NCI-H526 (cell line): ENCODE measurements at places on chromosomes 5 and 9.
A peak's percentile ranks its signal among the peaks of the same experiment; 100 is the strongest.

- DNase-seq = peak; percentile 68
Observed at GRCh38 chr5:116137544-116138378, 52.9 kb downstream of the COMMD10 start.

DNA sequence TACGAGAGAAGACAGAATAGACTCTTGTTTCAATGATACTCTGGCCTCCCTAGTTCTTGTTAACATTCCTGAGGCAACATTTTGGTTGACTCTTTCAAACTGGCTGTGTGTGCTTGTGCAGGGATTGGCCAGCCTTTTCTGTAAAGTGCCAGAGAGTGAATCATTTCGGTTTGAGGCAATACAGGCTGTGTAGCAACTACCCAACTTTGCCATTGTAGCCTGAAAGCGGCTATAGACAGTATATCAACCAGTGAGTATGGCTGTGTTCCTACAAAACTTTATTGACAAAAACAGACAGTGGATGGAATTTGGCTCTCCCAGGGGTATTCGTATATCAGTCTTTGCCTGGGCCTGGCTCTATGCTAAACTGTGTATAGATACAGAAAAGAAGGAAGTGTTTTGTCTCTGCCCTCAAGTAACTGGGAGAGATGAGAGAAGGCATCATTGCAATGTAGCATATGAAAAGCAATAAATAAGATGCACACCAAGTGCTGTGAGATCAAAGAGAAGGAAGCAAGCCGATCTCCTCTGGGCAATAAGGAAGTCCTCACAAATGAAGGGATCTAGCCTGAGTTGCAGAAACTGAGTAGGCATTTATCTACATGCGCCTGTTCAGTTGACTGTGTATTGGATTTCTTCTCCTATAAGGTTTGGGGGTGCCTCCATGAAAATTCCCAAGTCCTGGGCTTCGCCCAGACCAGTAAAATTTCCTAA is 568.0 kb upstream of the KLF4 start:
- no peak for DNase-seq

DNA sequence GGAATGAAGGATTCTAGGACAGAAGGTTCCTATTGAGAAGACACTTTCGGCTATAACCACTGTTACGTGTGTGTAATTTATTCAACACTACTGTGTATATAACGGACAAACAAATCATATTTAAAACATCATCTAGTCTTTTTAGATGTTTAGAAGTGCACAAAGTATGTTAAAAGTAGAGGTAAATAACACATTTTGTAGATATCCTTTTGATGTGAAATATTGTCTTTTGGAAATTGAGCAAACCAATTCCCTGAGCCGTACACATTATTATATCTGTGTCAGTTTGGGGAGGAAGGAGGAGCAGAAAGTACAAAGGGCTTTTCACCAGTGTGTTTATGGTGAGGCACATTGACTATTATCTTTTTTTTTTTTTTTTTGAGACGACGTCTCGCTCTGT is 39.1 kb upstream of the ANKRD18A start:
- DNase-seq = peak; percentile 12

DNA sequence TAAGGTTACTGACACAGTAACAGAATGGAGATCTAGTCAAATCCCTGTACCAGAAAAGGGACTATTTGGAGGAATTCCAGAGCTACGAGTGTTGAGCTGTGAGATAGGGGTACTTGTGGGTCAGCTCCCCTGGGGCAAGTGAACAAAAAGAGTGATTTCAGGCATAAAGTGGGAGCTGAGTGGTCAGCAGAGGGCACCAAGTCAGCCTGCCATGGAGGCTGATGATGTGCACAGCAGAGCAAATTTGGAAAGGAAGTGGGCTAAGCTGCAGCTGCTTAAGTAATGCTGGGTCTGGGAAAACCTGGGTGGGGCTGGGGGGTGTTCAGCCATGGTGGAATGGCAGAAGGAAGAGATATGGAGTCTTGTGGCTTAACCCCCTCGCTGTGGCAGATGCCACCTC is 327.9 kb downstream of the NTRK2 start:
- no peak for DNase-seq

DNA sequence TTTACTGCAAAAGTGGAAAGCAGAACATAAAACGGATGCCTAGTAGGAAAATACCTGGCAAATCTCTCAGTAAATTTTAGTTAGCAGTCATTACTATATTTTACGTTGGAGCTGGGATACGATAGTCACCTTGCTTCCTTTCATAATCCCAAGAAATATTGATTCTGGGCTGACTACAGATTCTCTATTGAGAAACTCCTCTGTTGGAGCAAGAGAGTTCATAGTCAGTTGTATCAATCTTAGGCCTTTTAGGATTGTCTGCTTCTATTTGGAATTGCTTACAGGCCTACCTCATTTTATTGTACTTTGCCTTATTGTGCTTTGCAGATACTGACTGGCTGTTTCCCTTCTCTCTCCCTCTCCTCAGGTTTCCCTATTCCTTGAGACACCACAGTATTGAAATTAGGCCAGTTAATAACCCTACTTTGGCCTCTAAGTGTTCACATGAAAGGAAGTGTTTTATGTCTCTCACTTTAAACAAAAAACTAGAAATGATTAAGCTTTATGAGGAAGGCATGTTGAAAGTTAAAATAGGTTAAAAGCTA is 233.7 kb upstream of the TARS1 start:
- no peak for DNase-seq

- no peak for DNase-seq
Observed at GRCh38 chr5:142819825-142820224, 49.6 kb downstream of the ARHGAP26 start.

DNA sequence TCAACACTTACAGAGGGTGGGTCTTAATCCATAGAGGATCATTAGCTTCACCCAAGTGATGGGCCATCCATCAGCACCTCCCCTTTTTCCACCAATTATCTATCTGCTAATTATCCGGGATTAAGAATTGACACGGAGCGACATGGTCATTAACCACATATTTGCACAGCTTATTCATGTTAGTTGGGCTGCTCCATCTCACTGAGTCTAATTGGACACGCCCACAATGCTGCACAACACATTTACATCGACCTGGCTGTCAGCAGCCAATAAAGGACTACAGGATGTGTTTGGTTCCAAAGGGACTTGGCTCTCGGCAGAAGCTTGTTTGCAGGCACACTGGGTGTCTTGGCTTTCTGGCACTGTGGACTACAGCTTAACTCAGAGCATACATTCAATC is 21.6 kb downstream of the FOXE1 start:
- peak; percentile 13 for DNase-seq

- DNase-seq = no peak
Observed at GRCh38 chr9:126379661-126380360, 53.2 kb downstream of the MVB12B start.

DNA sequence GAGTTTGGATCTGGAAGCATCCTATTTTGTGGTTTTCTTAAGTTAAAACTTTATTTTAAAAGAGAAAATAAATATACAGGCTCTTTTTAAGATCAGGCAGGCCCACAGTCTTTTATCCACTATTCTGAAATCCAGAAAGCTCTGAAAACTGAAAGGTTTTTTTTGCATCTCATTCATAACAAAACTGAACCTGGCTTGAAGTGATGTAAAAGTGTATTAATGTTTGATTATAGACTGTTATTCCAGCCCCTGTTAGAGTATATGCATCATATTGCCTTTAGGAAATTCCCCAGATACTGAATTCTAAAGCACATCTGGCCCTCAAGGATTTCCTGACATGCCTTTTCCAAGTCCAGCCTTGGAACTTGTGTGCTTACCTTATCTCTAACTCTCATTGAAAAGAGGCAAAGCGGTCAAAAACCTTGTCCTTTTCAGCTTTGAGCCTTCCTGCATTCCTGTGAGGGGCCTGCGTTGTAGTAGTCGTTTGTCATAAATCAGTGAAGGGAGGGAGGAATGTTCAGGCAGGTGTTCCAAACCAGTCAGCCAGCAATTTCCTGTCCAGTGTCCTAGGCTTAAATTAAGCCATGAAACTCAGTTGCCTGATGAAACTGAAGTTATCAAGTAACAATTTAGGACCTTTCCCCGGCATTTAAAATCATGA is 110.4 kb downstream of the TLE4 start:
- DNase-seq = no peak

- DNase-seq = no peak
Observed at GRCh38 chr9:33349743-33350142, 52.6 kb downstream of the AQP7 start.

DNA sequence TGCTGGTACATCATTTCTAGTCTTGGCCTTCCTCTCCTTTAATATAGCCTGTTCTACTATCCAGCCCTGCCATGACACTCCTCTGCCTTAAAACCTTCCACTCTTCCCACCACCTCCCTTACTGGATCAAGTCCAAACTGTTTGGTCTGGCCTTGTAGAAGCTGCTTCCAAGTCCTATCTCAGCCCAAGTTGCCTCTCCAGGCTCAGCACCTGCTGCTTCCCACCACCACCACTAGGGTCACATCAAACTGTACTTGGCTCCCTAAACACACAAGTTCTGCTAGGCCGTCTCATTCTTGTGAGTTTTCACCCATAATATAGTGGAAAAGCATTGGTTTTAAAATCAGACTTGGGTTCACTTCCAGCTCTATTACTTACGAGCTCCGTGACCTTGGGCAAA is 1.4 kb downstream of the NDUFA8 start:
- no peak for DNase-seq

- DNase-seq = peak; percentile 47
Observed at GRCh38 chr5:55187370-55187769, 14.4 kb upstream of the CDC20B start.

DNA sequence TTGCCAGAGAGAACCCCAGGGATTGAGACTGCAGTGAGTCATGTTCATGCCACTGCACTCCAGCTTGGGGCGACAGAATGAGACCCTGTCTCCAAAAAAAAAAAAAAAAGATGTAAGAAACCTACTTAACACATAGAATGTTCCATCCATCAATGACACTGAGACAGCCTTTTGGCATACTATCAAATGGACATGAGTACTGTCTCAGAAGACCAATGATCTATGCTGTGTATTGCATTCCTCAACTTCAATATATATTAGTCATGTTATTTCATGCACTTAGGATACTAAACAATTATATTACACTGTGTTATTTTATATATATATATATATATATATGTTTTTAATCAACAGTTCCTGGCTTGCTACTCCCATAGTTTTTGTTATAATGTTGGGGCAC is 57.1 kb upstream of the ANKH start:
- no peak for DNase-seq

- DNase-seq = peak; percentile 51
Observed at GRCh38 chr5:171310212-171310818, 1.3 kb downstream of the TLX3 start.

DNA sequence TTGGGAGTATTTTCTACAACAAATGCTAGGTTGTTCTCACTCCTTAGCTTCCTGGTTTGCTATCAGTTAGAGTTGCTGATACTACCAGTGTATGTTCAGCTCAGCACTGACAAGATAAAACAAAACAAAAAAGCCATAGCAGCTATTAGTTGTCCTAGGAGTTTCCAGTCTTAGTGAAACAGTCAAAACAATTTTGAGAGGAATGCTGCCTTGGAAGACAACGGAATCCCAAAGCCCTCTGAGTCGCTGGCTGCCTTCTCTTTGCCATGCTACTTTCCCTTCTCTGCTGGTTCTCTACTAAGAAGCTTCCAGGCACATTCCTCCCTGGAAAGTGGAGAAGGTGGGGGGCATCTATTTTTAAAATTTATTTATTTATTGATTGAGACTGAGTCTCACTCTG is 5.4 kb upstream of the CREBRF start:
- DNase-seq = no peak

DNA sequence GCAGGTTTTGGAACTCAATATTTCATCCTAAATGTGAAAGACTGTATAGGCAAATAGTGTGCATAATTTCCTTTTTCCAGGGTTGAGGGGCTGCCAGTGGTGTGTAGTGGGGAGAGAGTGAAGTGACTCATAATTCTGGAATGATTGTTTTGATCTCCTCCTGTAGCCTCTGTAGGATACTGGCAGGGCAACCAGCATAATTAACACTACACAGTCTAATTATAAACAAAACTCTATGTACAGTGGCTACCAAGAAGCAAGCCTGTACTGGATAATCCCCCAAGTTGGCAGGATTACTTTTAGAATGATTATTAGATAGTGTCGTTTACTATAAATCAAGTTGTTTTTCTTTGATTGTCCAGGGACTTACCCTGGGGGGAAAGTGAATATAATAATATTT is 32.2 kb downstream of the LNPEP start:
- DNase-seq = no peak

GRCh38 chr5:14572385-14572784 is 9.2 kb upstream of the OTULINL start:
- no peak for DNase-seq

- DNase-seq = no peak
Observed at GRCh38 chr5:102523541-102524175, 24.9 kb upstream of the SLCO6A1 start.

GRCh38 chr5:173331287-173331686 is 3.1 kb upstream of the STC2 start:
- no peak for DNase-seq

GRCh38 chr5:111070272-111071134 is 1.0 kb upstream of the TSLP start:
- DNase-seq = no peak

GRCh38 chr9:127971357-127972235 is 9.2 kb downstream of the EEIG1 start:
- DNase-seq = no peak

DNA sequence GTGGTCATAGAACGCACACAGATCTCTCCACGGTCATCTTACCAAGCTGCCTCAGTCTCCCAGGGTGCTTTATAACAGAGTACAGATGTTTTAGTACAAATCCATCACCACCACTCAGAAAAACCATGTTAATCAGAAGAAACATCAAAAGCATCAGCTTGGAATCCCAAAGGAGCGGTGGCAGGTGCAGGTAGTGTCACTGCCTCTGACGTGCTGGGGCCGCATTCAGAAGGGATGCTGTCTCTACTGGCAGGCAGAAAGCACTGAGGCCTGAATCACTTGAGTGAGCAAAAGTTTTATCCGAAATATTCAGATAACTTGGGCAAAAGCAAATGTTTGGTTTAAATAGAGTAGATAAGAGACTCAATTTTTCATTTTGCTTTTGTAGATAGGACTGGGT is 448.4 kb upstream of the ZNF608 start:
- no peak for DNase-seq

GRCh38 chr5:109252731-109253130 is 157.0 kb downstream of the PJA2 start:
- no peak for DNase-seq

GRCh38 chr5:172276214-172276613 is 7.3 kb downstream of the UBTD2 start:
- no peak for DNase-seq

GRCh38 chr9:122276096-122276495 is 11.4 kb downstream of the MRRF start:
- DNase-seq = no peak
